ENCODE measurements at places on chromosomes 2 and 18.

DNA sequence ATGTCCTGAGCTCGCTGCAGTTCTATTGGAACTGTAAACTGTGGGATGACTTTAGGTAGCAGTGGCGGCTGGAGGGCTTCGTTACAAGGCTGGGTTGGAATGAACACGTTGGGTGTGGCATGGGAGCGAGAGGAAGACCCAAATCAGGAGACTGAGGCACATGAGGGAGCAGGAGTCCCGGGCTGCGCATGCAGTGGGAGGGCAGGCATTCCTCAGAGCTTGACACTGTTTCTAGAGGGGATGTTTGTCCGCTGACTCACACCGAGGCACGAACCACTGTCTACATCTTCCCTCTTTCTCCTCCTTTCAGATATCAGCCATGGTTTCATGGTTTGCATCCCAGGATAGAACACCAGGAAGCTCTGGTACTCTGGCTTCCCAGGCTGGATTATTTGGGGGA, 40.6 kb upstream of the LAMA1 start:
- DNase-seq, result no peak

- DNase-seq, result no peak
Measured at GRCh38 chr2:16170675-16171424, 230.5 kb downstream of the MYCN start.

DNA sequence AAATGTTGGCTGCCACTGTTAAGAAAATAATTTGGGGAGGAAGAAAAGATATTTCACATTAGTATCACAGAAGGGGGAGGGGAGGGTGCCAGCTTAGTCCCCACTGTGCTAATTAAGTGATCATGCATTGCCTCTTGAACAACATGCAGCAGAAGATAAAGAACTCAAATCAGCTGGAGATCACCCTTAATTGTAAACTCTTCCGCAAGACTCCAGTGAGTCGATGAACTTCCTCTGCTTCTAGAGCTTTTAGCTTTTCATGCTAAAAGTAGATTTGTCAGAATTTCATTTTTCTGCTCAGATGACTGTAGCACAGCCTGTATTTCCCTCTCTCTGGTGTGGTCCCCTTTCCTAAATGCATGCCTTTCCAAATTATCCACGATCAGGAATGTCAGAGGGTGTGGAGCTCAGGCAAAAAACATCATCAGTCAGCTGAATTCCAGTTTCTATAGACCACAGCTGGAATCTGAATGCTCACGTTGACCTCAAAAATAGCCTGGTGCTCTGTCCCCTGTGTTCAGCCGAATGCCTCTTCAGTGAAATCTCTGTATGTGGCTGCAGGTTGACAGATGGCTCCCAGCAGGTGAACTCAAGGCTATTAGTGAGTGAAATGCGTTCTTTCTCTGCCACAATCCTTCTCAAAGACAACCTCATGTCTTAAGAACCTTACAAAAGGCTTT, 156.8 kb upstream of the UNC80 start:
- DNase-seq, result no peak

- no peak for DNase-seq
Measured at GRCh38 chr2:234606896-234607295, 110.0 kb upstream of the ARL4C start.

GRCh38 chr2:14749884-14750283, 117.4 kb downstream of the LRATD1 start:
- DNase-seq, result no peak

- DNase-seq, result no peak
Measured at GRCh38 chr2:187453078-187453641, 5.1 kb upstream of the CALCRL start.

- no peak for DNase-seq
Measured at GRCh38 chr2:164984428-164984827, 29.1 kb upstream of the SLC38A11 start.

- DNase-seq, result no peak
Measured at GRCh38 chr2:239167011-239167673, 233.7 kb downstream of the HDAC4 start.

- DNase-seq, result no peak
Measured at GRCh38 chr18:26654616-26655524, 106.5 kb upstream of the KCTD1 start.

DNA sequence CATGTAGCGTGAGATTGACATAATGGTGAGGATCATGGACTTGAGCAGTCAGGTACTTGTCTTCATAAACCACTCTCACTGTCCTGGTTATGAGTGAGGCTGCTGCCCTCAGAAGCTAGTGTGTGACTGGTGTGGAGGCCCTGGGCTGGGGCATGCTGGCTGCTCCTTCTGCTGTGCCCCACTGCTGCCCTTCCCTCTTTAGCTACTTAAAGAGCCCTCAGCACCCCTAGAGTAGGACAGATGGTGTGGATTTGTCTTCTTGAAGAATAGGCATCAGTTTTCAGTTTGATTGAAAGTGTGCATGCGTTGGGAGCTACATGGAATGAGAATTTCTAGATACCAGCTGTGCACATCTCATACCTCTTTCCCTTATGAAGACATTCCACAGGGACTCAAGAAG, 15.4 kb downstream of the CPLX4 start:
- no peak for DNase-seq

DNA sequence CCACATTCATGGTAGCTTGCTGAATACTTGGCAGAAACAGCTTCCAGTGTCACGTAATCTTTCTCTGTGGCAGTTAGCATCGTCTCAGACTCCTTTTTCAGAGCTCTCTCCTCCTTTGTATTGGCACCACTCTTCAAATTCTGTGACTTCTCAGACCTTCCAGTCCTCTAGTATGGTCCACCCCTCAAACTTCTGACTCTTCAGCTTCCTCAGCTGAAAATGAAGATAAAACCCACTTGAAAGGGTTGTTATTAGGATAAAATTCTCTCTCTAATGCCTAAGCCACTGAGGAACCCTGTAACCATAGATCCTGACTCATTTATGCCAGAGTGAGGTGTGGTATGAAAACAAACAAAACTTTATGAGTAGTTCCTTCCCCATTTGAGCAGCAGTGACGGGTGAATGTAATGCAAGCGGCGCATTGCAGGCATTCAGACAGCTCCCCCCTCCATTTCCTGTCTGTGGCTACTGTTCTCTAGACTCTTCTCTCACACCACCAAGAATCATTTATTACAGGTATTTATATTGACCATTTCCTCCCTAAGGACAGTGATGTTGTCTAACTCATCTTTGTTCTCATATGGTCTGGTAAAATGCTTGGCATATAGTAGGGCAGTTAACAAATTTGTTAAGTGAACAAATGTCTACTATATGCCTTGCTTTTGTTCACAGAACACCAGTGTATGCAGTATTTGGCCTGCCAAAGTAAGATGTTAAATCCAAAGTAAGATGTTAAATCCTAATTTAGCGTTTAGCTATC, 35.3 kb downstream of the GALNT1 start:
- peak; percentile 57 for DNase-seq

Data from germinal center (tissue), 1 donor.